ENCODE measurements at places on chromosomes 11 and 22. TPM values are rescaled to one million over a fixed set of nuclear protein-coding genes. Genes with fewer than 3 reads are reported as not detected.

C11orf52 gene
- 0.28 TPM for total RNA-seq

- peak; percentile 89 for DNase-seq
Observed at GRCh38 chr11:108115500-108116140, 5.7 kb upstream of the ACAT1 start.

- no peak for DNase-seq
Observed at GRCh38 chr11:40029391-40029790, 1430.1 kb downstream of the LRRC4C start.

P2RY6 gene
- total RNA-seq: under 0.01 TPM

DNA sequence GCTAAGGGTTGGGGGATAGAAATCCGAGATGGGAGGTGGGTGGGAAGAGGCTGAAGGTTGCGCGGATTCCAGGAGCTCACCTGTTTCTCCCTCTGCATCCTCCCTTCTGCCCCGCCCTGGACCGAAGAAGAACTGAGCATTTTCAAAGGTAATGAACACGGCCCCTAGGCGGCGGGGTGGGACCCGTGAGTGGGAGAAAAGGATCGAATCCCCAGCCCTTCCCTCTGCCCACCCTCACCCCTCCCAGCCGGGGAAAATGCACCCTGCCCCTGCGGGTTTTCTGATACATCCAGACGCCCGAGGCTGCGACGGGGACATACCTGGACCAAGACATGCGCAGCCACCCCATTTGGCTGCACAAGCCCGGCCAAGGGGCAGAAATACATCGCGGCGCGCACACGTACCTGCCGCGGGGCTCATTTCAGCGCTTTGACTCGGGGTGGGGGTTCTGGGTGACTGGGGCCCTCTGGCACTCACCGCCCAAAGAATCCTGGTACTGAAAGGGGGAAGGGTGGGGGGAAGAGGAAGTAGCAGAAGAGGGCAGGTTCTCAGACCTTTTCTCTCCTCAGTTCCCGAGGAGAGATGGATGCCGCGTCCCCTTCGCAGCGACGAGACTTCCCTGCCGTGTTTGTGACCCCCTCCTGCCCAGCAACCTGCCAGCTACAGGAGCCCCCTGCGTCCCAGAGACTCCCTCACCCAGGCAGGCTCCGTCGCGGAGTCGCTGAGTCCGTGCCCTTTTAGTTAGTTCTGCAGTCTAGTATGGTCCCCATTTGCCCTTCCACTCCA is 6.0 kb downstream of the VSIG2 start:
- DNase-seq: no peak

DNA sequence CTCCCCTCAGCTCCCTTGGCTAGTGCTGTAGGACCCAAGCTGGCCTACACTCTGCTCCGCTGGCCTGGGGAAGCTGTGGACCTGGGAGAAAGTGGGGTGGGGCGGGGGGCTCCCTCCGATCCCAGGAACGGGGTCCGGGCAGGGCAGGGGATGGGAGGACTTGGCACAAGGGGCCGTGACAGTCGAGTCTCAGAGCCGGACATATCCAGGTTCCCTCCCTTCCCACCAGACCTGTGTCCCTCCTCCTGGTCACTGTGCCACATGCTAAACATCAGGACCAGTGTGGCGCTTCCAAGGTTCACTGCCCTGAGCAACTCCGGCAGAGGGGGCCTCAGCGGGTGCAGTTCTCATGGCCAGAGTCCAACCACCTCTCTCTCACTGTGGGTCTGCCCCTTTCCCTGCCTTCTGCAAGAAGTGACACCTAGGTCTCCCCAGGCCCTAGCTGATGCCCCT is 2.0 kb downstream of the DUSP8 start:
- no peak for DNase-seq

DNA sequence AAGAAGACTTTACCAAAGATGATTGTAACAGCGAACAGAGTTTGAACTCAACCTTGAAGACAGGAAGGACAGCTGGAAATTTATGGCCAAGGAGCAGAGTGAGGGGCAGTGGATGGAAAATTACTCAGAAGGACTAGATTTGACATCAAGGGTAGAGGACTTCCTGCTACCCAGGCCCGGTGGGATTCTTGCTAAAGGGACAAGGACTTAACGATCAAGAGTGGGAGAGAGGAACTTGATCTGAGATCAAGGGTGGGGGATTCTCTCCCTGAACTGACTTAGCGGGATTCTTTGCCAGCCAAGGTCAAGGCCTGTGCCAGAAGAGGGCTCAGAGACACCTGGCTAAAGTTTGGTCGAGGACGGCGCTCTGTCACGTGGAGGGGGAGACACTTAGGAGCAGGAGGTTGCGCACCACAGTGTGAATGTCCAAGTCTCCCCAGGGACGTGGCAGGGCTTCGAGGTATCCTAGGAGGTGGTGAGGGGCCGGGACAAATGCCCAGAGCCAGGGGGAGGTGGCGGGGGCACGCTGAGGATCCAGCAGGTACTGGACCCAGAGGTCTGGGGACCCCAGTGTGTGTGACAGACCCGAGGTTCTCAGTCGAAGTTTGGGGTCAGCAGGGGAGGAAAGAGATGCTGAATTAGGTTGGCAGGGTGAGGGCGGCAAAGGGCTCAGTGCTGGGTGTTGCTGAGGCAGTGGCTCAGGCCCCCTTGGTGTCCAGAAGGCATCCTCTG is 46.1 kb upstream of the SHISAL1 start:
- no peak for DNase-seq

DNA sequence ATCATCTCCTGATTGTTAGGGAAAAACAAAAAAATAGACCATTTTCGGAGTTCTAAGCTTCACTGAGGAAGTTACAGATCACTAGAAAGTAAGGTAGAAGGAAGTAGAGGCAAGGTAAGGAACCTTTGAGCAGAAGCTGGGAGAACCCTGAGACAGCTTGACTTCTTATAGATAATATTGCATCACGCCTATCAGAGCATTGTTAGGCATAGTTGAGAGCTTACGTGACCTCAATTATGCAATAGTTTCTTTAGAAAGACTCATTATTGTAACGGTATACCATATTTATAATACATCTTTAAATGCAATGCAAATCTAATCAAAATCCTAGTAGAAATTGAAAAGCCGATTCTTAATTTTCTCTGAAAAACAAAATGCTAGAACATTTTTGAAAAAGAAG is 4.9 kb downstream of the TBRG1 start:
- DNase-seq: no peak

- no peak for DNase-seq
Observed at GRCh38 chr11:11349106-11349825, 3.8 kb downstream of the CSNK2A3 start.

- peak; percentile 51 for DNase-seq
Observed at GRCh38 chr11:69609351-69609750, 31.6 kb upstream of the CCND1 start.

GRCh38 chr22:36405221-36405661 is 17.5 kb upstream of the MYH9 start:
- no peak for DNase-seq

GRCh38 chr11:88384004-88384668 is 46.6 kb upstream of the CTSC start:
- DNase-seq: peak; percentile 47
